ENCODE measurements at places on chromosomes 2 and 18. TPM values are rescaled to one million over a fixed set of nuclear protein-coding genes. Genes with fewer than 3 reads are reported as not detected.

DNA sequence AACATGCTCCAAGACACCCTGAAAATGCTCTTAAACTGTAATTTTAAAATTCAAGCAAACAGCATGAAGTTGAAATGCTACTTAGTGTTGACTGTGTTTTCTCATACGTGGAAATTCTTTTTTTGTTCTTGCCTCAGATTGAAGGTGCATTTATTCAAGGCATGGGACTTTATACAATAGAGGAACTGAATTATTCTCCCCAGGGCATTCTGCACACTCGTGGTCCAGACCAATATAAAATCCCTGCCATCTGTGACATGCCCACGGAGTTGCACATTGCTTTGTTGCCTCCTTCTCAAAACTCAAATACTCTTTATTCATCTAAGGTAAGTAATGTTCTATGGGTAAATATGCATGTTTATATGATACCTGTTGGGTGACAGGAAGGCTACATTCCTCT, 82.7 kb downstream of the AOX1 start:
- DNase-seq, result no peak

GRCh38 chr18:27546991-27547390, 361.9 kb upstream of the CHST9 start:
- DNase-seq, result no peak

DNA sequence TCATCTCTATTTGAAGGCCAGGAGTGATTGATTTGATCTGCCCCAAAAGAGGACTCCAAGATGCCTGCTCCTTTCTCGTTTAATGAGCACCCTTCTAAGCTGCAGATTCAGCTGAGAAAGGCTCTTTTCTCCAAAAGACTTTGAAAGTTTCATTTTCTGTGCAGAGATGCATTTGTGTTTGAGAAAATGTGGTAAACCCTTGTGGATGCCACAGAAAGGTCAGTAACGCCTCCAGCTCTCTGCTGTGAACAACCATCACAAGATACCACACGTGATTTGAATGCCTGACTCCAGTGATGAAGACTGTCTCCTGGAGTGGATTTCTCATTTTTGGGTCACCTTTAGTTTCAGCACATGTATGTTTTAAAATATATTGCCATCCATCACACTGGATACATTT, 35.0 kb upstream of the CCDC85A start:
- no peak for DNase-seq

Gene HRH4
- total RNA-seq, result 0.10 TPM

Gene ITGA4
- total RNA-seq, result 47.5 TPM
